Memory B cell (primary cell): ENCODE measurements at places on chromosomes 4 and X.

GRCh38 chr4:153530284-153530999 is 64.3 kb downstream of the TMEM131L start:
- DNase-seq = no peak

- no peak for DNase-seq
Observed at GRCh38 chr4:94256828-94257227, 49.2 kb downstream of the SMARCAD1 start.

DNA sequence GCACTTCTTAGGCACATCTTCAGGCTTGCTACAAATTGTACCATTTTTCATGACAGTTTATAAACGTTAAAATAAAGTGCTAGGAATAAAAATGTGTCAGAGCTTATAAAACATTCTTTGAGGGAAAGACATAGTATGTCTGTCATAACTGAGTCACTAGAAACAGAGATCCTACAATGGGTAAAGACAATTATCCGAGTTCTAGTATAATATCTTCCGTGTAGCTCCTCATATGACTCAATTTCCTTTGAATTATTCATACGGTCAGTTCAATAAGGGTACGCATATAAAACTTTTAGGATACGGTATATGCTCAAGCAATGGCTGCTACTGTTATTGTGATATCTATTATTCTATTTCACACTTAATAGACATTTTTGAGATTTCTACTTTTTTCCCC is 349.1 kb downstream of the PCDH10 start:
- no peak for DNase-seq

- no peak for DNase-seq
Observed at GRCh38 chr4:38049545-38050170, 89.5 kb downstream of the PTTG2 start.

DNA sequence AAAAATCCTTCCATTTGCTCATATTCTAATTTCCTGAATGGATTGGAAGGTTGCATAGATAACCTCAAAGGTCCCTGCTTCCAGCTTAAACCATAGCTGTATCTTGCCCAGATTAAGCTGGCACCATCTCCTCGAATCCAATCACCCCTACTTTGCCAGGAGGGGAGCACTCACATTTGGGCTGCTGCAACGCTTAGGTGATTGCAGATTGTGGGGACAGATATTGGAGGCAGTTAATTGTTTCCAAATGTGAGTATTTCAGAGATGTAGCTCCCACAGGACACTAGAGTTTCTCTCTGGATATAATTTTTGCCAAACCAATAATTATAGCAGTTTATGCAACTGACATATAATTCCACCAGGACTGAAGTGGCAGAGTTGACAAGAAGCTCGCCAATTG is 53.5 kb upstream of the ACSL1 start:
- DNase-seq = no peak

- no peak for DNase-seq
Observed at GRCh38 chr4:186931519-186931918, 207.9 kb upstream of the FAT1 start.

DNA sequence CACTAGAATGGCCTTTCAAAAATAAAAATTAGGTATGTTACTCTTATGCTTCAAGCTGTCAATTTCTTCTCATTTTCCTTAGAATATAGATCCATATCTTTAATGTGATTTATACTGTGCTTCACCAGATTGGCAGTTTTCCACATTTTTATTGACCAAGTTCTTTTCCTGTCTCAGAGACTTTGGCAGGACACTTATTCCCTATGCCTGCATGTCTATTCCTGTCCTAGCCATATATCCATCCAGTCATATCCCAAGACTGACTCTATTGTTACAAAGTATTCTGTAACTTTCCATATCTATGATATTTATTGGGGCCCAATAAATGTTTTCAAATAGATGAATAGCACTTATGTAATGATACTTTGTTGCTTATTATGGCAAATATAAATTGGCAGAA is 450.7 kb downstream of the GASK1B start:
- DNase-seq = no peak

GRCh38 chr4:54440394-54441136 is 211.5 kb downstream of the PDGFRA start:
- DNase-seq = no peak

DNA sequence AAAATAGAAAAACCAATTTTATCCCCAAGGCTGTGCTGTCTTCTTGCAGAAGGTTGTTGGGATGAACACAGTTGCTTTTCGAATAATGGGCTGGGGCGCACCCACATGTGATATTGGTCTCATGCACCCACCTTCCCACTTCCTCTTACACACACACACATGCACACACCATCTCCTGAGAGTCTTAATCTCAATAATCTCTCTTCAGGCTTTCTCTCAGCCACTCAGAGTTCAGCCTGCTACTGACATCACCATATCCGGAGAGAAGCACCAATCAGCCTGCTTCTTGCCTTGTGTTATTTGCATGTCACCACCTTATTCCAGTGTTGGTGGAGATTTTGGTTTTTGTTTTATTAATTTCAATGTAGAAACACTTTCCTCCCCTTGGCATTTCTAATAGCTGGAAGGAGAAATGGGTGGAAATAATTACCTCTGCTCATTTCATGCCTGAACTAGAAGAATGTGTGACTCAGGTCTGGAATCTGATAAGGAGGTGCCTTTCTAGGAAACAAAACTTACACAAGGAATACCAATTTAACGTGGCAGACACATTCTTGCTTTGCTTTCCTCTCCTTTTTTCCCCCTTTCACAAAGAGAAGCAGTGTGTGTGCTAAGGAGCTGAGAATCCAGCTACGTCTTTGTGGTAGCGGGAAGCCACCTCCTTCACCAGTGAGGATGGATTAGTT is 400.2 kb downstream of the MID1IP1 start:
- no peak for DNase-seq

- DNase-seq = no peak
Observed at GRCh38 chrX:31320740-31321139, 248.9 kb upstream of the FTHL17 start.

GRCh38 chrX:97636473-97637140 is 752.9 kb downstream of the RPA4 start:
- no peak for DNase-seq

DNA sequence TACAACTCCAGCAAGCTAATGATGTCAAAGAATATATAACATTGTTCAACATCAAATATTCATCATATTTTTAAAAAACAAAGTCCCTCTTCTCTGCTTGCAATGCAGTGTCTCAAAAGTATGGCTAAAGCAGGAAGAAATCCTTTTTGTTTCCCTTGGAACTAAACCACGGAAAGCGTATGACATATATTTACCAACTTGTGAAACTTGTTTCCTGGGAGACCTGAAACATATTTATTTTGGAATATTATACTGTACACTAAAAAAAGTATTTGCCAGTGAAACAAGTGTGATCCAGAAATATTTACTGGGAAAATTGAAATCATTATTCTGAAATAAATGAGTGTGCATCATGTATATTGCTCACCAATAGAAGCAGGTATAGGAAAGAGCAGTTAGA is 156.0 kb upstream of the ANKRD50 start:
- no peak for DNase-seq

DNA sequence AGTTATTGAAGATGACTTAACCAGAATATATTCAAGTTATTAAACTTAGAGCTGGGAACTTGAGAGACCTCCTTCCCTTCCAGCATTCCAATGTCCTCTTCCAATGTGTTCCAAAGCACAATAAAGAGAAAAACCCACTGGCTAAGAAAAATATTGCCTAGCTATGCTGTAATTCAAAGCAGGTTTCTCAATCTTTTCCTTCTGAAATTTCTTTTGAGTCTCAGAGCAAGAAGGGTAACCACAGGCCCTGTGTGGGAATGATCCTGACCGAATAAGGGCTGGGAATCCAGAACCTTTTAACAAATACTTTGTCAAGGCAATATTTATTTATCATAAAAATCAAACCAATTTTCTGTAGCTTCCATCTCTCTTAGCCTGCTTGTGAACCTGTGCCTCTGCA is 150.7 kb upstream of the SFRP2 start:
- no peak for DNase-seq

DNA sequence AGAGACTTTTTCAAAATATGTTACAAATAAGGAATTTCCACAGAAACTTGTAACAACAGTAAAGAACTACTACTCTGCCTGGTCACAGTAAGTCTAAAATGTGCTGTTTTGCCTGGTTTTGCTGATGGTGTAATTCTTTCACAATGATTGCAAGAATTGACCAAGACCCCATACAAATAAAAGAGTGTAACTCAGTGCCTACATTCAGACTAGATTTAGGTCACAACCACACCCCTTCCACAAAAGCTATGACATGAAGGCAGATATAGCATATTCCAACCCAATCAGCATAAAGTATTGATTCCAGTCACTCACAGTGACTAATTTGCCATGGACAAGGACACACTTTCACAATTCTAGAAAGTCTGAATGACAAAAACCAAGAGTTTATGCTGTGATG is 53.7 kb upstream of the TMPRSS11F start:
- no peak for DNase-seq

DNA sequence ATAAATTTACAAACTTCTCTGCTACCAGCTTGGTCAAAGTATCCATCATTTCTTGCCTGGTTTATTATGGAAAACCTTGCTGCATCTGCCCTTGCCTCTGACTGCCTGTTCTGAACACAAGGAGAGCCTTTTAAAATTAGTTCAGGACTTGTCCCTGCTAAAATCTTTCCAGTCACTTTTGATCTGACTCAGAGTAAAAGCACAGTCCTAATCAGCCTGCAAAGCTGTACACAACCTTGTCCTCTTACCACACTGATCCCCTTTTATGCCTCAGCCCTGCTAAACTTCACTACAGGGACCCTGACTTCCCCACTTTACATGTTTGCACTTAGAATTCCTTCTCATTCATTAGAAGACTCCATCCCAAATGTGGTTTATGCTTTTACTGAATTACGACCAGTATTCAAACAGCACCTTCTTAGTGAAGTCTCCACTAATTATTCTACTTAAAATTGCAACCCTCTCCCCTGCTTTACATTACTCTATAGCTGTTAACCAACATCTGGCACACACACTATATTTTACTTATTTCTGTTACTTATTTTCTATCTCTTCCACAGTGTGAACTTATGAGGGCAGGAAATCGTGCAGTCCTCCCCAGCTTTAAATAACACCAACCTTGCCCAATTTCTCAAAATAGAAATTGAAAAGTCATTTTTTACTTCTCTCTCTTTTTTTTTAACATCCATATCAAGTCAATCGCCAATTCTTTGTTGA is 6.3 kb downstream of the GABRA4 start:
- no peak for DNase-seq

- no peak for DNase-seq
Observed at GRCh38 chrX:70289168-70289792, 447 bp downstream of the PDZD11 start.

DNA sequence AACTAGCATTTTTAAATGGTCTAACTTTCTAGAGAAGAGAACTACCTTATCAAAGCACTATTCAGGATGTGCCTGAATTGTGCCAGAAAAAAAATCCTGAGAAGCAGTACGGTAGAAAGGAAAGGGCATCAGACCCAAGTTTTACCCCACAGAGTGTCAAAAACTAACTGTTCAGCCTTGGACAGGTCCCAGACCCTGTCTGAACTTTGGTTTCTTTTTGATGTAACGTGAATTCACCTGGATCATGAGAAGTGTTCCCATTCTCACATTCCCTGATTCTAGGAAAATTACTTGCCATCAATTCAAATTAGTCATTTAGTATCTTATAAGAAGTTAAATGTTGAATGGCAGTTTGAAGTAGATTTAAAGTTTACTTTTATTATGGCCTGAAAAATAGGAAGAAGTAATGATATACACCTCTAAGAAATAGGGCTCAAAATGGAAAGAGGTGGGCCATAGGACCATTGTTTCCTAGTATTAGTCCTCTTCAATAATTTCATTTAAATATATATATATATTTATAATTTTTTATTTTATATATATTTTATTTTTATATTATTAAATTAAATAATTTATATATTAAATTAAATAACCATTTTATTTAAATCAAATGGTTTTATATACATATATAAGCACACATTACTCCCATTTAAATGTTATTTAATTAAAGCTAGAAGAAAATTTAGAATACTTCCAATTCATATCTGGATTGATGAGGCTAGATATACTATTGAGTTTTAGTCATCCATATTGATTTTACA is 181.9 kb upstream of the PPARGC1A start:
- DNase-seq = no peak

- DNase-seq = no peak
Observed at GRCh38 chr4:114538012-114538617, 60.5 kb upstream of the UGT8 start.

- DNase-seq = no peak
Observed at GRCh38 chr4:118834070-118834469, 1.9 kb downstream of the SEC24D start.

- no peak for DNase-seq
Observed at GRCh38 chrX:40093586-40093985, 4.2 kb downstream of the BCOR start.

GRCh38 chr4:73693811-73694210 is 46.6 kb upstream of the CXCL8 start:
- DNase-seq = no peak

GRCh38 chrX:150074175-150074574 is 135.9 kb upstream of the EOLA2 start:
- DNase-seq = no peak

DNA sequence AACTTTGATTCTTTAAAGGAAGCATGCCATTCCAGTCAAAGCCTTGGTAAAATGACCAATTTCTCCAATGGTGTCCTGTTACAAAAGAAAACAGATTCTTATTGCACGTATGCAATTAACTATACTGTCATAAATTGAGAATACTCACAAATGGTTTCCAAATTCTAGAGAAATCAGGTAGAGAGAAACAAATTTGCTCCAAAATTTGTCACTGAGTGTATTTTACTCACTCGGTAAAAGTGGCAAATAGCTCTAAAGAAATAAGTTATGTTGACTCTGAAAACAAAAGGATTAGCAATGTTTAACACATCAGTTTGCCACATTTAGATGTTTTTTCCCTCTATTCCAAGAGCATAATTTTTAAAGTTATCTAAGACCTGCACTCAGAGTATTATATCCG is 133.1 kb downstream of the DMD start:
- no peak for DNase-seq

- DNase-seq = no peak
Observed at GRCh38 chr4:10403633-10404445, 53.4 kb downstream of the ZNF518B start.

DNA sequence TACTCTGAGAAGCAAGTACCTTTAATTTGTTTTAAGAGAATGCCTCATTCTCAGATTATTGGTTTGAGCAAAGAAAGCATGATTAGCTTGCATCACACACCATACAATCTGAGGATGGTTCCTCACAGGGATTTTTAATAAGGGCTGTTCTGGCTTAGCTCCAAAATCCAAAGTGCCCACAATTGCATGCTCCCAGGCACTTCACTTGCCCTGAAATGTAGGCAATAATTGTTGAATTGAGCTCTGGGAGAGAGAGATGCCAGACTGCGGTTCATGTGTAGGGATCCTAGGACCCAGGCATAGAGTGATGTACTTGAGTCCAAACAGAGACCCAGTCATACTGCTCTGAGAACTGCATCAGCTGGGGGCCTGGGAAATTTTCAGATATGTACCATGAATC is 358.4 kb upstream of the CXorf51B start:
- no peak for DNase-seq
